ENCODE measurements at places on chromosomes 5 and 9.

DNA sequence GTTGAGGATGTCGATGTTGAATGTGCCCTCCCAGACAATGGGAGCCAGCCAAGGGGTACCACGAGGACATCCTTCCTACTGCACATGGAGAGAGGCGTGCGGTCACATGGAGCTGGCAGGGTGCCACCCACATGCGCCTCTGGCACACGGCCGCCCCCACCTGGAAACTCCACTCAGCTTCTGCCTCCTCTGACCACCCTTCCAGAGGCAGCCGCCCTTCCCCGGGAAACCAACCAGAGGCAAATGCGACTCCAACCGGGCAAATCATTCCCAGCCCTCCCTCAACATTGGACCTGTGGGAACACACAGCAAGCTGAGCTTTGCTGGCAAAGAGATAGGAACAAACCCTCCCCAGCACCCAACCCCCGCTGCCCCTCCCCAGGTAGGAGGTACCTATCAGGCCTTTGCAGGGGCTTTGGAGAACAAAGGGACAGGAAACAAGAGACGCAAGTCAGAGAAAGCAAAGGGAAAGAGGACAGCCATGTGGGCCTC, 17.5 kb downstream of the ABO start:
- DNase-seq = no peak

DNA sequence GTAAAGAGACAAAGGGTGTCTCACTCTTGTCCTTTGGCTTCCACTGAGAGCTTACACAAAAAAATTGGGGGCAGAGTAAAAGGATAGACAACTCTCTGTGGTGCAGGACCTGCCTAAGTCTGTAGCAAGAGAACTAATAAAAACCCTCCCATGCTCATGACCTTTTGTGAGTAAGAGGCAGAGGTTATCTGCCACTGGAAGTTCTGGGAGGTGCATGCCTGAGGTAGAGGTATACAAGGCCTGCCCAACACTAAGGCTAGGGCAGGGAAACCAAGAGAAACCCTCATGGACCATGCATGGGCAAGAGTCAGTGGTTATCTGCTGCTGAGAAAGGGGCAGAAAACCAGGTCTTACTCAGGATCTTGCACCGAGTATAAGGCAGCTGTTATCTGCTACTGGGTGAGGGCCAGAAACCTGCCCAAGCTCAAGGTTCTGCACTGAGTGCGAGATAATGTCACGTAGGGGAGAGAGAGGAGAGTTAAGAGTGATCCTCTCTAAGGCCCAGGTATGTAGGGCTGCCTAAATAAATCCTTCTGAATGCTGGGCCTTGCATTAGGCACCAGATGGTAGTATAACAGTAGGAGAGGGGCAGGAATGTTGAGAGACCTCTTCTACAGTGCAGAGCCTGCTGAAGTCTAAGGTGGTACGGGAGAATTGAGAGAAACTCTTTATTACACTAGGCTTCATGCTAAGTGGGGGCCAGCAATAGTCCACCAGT, 143.4 kb downstream of the MACROH2A1 start:
- no peak for DNase-seq

DNA sequence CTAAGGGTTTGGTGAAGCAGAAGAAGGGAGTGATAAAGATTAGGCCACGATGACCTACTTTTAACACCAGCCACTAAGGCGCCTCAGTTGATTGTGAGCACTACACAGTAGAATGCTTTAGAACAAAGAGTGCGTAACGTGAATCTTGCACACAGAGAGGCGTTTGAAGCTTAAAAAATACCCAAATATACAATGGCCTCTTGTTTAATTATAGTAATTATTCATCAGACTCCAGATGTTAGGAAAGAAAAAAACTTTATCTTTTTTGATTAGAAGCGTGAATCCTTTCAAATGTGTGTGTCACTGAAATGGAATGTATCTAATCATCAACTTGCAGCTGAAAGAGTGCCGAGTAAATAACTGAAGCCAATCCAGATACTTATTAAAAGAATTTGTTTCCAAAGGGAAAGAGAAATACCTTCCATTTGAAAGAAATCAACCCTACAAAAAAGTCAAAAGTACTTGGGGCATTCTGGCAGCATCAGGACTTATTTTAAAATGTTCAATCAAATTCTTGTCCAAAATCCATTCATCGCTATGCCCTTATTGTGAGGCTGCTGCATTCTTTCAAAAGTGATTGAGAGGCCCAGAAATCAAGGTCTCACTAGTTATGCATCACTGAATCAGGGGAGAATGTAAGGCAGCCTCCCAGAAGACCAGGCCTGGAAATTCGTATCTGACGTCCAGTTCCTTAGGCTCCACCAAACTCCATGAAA, 337.5 kb downstream of the ZNF608 start:
- DNase-seq = peak; percentile 24

- DNase-seq = peak; percentile 14
Observed at GRCh38 chr9:135914921-135915320, 7.6 kb upstream of the CAMSAP1 start.

- DNase-seq = no peak
Observed at GRCh38 chr9:4859035-4859434, 66.3 kb downstream of the RCL1 start.

DNA sequence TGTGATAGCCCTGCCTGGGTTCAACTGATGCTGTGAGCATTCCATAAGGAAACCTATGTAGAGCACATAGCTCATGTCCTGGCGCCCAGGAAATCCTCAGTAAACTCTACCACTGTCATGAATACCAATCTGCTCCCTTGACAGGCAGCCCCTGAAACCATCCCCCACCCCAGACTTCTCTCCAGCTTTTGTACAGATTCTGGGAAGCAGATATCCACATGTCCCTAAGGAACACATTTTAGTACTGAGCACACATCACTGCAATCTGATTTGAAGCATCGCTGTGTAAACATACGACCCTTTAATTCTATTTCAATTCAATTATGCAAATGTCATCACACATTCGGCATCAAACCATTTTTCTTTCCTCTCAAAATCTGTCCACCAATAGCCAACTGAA, 89.5 kb upstream of the FSTL4 start:
- DNase-seq = no peak

DNA sequence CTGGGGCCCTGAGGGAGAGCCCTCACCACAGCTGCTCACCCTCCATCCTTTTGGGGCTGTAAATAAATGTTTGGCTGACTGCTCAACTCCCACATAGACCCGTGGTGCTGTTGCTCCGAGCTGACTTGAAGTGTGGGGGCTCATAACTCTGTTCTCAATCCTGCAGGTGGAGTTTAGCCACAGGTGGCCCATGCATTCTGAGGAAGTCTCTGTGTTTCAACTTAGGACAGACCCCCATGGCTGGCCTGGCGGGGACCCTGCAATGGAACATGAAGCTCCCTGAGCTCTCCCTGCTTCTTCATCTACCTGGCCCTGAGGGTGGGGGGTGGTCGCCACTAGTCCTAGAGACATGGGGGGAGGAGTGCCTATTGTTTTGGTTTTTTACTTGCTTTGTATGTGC, 19.7 kb downstream of the NDUFS6 start:
- DNase-seq = no peak

GRCh38 chr5:166562246-166562645, 1729.2 kb upstream of the WWC1 start:
- DNase-seq = no peak

DNA sequence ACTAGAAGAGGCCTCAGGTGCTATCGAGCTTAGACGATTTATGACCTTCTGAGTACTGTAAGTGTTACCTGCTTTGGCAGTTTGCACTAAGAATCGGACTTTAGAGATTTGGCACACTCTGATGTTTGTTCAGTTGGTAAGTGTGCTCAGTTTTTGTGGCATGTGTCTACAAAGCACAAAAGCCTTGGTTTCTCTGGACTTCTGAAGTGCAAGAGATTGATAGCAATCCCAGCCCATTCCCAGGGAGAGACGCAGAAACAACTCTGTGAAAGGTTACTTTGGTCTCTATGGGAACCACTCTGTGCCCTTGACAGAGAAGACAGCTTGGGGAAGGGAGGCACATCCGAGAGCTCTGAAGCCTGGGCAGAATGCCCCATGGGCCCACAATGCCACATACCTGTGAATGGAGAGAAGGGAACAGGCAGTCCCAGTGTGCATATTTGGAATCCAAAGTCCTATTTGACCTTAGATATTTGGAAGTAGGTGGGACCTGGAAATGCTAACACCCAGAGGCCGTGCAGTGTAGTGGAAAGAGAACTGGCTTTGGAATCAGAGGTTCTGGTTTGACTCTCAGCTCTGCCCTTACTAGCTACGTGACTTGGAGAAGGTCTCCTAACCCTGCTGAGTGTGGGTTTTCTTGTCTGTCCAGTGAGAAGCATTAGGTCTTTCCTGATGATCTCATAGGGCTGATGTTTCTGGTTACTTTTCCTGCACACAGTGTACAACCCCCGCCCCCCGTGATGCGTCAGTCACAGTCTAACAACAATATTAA, 194.3 kb upstream of the VLDLR start:
- peak; percentile 5 for DNase-seq

- DNase-seq = no peak
Observed at GRCh38 chr5:164561933-164562872, 1056.8 kb downstream of the MAT2B start.

GRCh38 chr5:149702934-149703646, 27.0 kb upstream of the PPARGC1B start:
- no peak for DNase-seq

GRCh38 chr9:87309236-87309635, 188.4 kb upstream of the DAPK1 start:
- DNase-seq = no peak

DNA sequence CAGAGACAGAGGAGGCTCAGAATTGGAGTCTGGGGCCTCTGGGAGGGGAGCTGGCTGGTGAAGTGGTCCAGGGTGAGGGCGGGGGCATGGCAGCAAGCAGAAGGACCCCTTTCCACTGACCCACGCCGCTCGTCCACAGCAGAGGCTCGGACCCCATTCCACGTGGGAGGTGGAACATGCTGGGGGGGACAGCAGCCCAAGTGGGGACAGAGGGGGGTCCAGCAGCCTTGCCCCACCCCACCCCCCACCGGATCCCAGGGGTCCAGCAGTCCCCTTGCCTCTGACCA, 25.4 kb upstream of the NKD2 start:
- DNase-seq = no peak

DNA sequence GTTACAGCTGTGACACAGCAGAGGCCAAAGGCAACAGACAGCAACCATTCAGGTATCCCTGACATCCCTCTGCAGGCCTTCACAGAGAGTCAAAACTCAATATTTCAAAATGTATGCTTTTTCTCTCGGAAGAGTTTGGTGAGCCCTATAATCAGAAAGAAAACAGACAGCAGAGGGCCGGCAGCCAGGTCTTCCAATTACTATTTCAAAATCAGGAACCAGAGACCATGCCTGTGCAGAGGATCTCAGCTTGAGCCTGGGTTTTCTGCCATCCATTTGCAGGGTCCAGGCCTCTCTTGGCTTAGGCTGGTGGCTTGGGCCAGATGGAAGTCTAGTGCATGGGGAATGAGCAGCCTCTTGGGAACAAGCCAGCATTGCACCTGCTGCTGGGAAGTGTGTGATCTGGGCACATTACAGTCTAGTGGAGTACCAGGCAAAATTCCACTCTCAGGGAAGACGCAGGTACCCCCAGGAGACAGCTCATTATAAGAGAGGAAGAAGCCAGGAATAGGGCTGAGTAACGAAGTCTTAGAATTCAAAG, 231.3 kb downstream of the ENC1 start:
- no peak for DNase-seq

DNA sequence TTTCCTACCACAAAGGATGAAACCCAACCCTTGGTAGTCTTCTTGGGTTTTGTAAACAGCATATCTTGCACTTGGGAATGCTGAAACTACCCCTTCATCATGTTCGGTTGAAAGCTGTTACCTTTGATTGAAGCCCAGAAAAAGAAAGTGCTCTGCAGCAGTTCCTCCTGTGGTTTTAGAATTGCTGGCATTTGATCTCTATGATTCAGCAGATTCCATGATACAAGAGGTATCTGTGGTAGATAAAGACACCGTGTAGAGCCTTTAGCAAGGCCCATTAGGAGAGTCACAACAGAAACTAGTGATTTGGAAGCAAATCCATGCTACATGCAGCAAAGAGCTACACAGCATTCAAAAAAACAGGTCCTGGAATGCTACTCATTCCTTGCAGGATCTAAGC, 557.0 kb downstream of the TLE1 start:
- no peak for DNase-seq

DNA sequence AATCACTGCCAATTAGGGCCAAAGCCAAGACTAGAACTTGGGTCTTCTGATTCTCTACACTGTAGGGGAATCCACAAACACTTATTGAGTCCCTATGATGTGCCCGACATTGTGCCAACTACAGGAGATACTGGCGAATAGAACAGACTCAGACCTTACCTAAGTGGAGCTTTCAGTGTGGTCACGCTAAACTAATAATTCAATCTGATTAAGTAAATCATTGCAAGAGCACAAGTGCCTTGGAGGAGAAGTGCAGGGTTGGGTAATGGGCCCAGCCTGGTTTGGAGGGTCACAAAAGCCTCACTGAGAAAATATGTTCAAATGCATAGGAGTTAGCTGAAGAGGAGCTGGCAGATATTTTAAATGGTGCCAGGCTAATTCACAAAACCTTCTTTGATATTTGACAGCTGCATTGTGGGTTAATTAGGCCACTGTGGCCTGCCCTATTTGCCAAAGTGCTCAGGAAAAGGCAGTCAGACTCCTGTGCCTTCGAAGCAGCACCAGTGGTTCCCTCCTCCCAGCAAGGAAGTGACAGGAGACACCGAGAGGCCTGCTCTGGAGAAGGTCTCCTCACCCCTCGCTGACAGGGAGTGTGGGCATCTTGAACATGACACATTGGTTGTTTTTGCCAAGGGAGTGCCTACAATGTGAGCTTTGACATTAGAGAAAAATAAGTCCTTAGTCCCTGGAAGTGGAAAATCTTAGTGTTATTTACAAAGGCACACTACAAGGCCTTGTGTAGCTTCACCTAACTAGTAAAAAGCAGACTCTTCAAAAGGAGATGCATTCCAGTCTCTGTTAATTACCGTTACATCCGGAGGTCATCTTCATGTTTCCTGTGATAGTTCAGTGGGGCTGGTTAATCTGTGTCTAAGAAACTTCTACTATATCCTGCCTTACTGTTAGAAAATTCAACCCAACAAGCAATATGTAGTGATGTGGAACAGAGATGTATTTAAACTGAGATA, 24.1 kb upstream of the TRAF1 start:
- peak; percentile 8 for DNase-seq

DNA sequence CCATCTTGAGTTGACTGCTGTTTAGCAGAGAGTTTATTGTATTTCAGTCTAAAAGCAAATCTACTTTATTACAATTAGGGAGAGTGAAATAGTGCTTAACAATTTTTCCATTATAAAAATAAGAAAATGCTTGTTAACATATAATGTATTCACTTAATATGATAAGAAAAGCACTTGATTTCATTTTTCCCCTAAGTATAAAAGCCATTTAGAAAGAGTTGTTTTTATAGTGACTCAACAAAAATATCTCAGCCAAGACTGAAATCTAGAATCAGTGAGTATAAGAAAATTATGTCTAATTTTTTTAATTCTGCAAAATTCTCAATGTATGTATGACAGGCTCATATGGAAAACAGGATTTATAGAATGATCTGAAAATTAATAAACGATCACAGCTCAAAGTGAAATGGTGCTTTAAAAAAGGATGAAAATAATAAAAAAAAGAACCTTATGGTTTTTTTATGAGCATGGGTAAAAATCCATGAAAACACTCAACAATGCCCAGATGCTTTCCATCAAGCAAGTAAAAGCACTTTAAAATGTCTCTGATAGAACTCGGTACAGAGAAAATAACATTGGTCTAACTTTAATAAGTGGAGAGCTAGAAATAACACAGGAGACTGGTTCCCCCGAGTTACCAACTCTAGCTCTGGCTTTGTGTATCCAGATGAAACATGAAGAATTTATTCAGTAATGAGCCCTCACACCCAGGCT, 1057.8 kb upstream of the WWC1 start:
- no peak for DNase-seq

- DNase-seq = no peak
Observed at GRCh38 chr9:88807426-88807825, 183.8 kb upstream of the S1PR3 start.

All from GM23248 (cell line).